ENCODE measurements at places on chromosomes 16 and 17.

DNA sequence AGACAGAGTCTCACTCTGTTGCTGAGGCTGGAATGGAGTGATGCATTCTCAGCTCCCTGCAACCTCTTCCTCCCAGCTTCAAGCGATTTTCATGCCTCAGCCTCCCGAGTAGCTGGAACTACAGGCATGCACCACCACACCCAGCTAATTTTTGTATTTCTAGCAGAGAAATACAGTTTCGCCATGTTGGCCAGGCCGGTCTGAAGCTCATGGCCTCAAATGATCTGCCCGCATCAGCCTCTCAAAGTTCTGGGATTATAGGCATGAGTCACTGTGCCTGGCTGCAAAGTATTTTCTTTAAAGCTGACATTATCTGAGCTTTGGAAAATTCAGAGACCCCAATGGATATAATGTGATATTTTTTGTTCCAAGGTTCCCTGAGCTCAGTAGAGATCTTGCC, 31.1 kb upstream of the SLC6A2 start:
- DNase-seq = no peak

GRCh38 chr17:61478790-61479492, 26.7 kb downstream of the TBX4 start:
- DNase-seq = no peak

DNA sequence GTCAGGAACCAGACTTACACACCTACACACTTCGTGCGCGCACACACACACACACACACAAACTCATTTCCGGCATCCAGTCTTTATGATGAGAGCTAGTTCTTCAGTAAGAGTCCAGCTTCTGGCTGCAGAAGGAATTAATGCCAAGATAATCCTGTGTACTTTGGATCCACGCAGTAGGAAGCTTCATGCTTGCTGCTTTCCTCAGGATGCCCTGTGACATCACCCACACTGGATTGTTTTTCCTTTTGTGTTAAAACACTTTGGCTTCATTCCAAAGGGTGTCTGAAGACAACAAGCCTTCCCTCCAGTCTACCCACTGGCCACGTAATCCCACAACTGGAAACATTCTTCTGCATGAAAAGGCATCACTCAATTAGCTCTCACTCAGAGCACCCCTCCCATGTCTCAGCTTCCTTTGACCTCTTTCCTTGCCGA, 35.4 kb downstream of the KCNJ16 start:
- DNase-seq = peak; percentile 70

GRCh38 chr16:12152740-12153139, 176.2 kb downstream of the SNX29 start:
- DNase-seq = no peak

DNA sequence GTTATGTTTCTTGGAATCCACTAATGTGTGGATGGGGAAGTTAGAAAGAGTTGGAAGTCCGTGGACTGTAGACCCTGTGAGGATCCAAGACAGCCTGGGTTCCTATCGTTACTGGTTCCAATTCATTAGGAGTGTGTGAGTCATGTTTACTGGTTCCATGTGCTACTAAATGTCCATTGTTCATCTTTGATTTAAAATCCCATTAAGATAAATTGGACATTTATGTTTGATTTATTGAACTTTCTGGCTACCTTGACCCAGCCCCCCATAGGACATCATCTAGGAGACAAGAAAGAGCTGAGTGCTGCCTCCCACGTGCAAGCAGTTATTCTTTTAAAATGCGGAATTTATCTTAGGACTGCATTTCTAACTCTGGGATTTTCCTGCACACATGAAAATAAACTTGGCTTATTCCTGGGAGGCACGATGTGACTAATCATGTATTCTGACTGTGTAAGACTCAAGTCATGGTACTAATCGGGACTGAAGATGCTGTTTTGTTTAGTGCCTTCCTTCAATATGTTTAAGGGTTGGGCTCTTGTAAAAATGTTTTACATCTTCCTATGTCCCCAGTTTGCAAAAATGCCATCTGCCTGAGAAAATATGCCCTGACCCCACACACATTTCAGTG, 53.4 kb downstream of the RGS9 start:
- no peak for DNase-seq

GRCh38 chr17:61457226-61457983, 5.2 kb downstream of the TBX4 start:
- no peak for DNase-seq

- DNase-seq = no peak
Observed at GRCh38 chr16:54318941-54319340, 32.4 kb upstream of the IRX3 start.

DNA sequence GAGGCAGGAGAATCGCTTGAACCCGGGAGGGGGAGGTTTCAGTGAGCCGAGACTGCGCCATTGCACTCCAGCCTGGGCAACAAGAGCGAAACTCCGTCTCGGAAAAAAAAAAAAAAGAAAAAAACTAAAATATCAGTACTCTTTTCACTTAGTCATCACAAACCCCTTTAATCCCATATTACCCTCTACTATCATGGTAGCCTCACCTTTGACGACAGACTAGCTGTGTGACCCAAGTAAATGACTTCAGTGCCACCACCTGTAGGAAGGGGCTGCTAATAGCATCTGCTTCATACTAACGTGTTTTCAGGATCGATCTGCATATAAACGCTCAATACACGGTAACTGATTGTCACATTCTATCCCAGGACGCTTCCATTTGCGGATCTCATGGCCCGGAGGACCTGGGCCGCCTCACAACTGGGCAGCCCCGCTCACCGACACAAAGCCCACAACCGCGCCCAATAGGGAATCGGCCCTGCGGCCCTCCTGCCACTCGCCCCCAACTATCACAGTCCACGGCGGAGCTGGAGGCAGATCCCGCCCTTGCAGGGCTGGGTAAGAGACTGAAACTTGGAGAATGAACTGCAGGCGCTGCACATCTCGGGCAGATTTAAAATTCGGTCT, 1.1 kb upstream of the ZNF263 start:
- DNase-seq = peak; percentile 87

GRCh38 chr16:4915226-4915761, 21.7 kb downstream of the PPL start:
- no peak for DNase-seq

- no peak for DNase-seq
Observed at GRCh38 chr17:73069841-73070240, 22.6 kb downstream of the SLC39A11 start.

DNA sequence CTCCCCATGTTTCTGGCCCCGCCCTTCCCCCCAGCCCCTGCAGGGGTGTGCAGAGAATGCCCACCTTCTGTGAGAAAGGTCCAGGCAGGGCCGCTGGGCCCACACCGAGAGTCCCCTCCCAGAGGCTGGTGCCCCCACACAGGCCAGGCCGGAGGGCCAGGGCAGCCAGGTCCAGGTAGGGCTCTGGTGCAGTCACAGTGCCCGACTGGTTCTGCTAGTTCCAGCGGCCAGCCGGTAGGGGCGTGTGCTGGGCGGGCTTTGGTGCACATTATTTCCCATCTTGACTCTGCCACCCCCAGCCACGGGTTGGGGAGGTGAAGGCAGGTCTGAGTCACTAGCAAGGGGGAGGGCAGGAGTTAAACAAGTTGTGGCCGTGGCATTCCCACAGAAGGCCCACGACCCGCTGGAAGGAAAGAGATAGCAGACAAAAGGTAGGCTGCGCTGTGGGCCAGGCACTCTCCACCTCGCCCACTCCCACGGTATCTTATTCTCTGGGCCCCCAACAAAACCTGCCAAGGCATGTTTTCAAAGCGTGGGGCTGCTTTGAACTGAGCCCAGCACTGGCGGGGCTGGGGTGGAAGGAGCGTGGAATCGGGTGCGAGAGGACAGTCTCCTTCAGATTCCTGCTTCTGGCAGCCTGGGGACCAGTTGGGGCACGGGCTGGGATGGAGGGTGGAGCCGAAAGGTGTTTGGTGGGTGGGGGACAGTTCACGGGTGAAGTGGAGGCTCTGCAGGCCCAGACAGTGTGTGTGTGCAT, 1.9 kb downstream of the EPN3 start:
- peak; percentile 42 for DNase-seq

GRCh38 chr17:5775098-5775497, 190.8 kb upstream of the NLRP1 start:
- DNase-seq = no peak

DNA sequence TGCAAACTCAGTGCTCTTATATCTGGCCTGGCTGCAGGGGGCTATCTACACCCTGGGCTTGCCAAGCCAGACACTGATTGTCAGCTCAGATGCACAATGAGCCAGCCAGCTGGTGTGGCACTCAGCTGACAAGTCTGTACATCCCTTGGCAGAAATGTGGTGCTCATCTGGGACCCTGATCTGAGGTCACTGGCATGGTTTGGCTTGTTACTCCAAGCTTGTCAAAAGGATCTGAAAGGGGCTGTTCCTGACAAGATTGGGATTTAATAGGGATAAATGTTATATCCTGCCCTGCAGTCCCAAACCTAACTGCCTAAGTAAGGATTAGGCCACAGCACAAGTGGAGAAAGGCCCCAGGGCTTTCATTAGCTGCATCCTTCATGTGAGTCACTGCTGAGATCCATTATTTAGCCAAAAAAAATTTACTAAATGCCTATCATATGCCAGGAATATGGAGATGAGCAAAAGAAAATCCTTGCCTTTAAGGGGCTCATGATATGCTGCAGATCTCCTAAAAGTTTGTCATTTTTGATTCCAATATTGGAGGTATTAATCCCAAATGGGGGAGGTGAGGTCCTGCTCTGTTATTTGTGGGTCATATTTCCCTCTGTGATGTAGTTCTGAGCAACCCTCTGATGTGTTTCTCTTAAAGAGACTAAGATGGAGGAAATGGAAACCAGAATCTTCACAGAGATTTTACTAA, 6.3 kb downstream of the SLC6A2 start:
- DNase-seq = peak; percentile 31

DNA sequence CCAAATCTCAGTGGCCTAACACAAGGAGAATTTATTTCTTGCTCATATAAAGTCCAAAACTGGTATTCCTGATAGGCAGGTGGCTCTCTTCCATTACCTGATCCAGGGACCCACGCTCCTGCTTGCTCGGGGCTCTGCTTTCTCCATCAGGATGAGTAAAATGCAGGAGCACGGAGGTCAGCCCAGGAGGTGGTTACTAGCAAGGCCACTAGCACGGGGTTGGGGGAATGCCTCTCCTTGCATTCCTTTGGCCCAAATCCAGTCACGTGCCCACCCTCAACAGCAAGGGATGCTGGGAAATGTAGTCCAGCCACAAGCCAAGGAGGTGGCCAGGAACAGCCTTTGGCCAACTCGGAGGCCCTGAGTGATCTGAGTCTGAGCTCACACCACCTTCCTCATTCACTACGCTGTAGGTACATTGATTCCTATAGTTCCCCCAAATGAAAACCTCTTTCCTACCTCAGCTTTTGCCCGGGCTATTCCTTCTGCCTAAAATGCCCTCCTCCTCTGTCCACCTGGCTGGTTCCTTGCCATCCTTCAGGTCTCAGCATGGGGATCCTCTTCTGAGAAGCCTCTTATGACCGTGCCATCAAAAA, 38.3 kb upstream of the HAPSTR1 start:
- DNase-seq = peak; percentile 93

- DNase-seq = no peak
Observed at GRCh38 chr17:37160944-37161343, 212.2 kb downstream of the AATF start.

DNA sequence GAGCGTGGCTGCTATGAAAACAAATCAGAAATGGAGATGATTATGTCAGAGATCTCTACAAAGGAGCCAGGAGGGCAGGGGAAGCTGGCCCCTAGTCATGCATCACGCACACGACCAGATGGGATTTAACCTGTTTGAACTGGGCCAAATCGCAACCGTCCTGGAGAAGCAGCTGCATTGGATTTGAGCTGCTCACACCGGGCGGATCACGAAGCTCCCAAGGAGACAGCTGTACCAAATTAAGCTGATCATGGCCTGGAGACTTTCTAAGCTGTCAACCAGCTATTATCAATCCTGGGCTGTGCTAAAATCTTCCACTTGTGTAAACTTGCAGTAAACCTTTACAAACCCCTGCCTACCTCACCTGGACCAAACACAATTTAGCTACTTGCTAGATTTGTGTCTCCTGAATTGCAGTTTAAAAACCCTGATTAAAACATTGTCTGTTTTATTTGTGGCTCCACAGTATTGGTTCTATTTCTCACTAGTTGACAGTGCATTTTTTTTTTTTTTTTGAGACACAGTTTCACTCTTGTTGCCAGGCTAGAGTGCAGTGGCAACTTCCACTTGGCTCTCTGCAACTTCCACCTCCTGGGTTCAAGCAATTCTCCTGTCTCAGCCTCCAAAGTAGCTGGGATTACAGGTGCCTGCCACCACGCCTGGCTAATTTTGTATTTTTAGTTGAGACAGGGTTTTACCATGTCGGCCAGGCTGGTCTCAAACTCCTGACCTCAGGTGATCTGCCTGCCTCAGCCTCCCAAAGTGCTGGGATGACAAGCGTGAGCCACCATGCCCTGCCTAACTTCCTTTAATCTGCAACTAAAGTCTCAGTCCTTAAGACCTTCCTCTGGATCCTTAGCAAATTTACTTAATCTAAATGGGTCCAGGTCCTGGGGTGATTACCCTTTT, 98.3 kb upstream of the GRIN2A start:
- peak; percentile 97 for DNase-seq

GRCh38 chr17:56351675-56352074, 198.4 kb downstream of the ANKFN1 start:
- DNase-seq = no peak

- no peak for DNase-seq
Observed at GRCh38 chr17:56983366-56983765, 5.4 kb downstream of the SCPEP1 start.

DNA sequence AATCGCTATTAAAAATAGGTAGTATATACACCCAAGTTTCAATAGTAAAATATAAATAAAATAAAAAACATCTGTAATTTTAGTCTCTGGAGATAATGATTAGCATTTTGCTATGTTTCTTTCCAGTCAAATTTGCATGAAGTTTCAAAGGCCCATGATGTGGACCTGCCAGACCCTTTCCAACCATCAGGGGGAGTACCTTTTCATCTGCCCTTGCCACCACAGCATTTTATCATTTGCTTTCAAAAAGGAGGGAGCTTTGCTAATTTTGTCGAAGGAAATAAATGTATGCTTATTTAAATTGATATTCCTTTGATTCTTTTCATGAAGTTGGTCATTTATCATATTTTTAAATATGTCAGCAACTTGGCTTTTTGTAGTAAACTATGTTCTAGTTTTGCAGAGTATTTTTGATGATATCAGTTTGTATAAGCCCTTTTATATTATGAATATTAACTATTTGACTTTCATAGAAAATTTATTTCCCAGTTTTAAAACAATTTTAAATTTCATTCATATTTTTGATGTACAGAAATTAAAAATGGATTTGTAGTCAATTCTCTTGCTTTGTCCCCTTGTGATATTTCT, 115.2 kb upstream of the NETO2 start:
- peak; percentile 46 for DNase-seq

GRCh38 chr16:58563775-58564174, 48.5 kb downstream of the SETD6 start:
- no peak for DNase-seq

DNA sequence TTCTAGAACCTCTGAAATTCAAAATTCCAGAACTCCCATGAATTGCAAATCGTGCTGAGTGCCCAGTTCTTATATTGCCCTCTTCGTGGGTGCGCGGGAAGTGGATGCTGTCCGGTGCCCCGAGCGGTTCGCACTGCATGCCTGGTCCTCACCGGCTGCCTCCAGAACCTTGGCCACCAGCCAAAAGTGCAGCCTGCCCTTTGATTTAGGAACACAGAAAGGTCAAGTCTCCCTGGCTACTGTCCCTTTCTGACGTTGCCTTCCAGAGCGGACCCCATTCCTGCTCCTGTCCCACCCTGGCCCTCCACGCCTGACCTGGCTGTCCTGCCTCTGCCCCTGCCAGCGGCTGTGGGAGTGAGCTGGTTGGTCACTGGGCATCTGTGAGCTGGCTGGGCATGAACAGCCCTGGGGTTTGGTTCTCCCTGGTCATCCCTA, 9.7 kb downstream of the NEUROD2 start:
- DNase-seq = no peak
